ENCODE measurements at places on chromosomes 11 and 22.

DNA sequence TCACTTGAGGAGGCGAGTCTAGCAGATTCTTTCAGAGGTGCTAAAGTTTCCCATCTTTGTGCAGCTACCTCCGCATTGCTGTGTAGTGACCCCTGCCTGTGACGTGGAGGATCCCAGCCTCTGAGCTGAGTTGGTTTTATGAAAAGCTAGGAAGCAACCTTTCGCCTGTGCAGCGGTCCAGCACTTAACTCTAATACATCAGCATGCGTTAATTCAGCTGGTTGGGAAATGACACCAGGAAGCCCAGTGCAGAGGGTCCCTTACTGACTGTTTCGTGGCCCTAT, 8.9 kb upstream of the SAMM50 start:
- peak; percentile 13 for DNase-seq

DNA sequence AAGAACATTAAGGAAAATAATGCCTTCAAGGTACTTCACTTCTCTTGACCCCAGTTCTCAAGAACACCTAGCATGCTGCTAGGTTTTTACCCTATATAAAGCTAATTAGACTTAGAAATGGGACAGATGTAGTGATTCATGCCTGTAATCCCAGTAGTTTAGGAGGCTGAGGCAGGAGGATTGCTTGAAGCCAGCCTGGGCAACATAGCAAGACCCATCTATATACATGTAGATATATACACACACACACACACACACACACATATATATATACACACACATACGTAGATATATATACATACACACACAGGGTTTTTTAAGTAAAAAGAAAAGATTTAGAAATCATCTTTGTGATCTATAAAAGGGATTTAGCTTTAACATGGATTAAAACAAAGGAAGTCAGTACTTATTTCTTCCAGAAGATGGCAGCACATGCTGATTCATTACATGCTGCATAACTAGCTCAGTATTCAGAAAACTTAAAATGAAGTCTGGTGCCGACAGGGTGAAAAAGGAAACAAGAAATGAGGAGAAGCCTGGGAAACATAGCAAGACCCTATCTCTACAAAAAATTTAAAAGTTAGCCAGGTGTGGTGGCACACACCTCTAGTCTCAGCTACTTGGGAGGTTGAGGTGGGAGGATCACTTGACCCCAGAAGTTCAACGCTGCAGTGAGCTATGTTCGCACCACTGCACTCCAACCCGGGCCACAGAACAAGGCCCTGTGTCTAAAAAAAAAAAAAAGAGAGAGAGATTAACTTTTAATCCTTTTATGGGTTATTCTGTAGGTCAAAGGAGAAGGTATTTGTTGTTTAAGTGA, 28.5 kb upstream of the RBX1 start:
- peak; percentile 81 for DNase-seq

DNA sequence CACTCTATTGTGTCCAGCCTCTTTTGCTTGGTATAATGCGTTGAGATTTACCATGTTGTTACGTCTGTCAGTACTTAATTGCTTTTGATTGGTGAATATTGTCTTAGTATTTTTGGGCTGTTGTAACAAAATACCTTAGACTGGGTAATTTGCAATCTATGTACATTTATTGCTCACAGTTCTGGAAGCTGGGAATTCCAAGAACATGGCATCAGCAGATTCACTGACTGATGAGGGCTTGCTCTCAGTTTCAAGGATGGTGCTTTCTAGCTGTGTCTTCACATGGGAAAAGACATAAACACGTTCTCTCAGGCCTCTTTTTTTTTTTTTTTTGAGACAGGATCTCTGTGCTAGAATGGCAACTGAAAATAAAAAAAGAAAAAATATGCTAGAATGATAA, 46.7 kb upstream of the INCENP start:
- peak; percentile 17 for DNase-seq

- peak; percentile 42 for DNase-seq
Observed at GRCh38 chr22:41094041-41094593, 1.7 kb downstream of the EP300 start.

- peak; percentile 88 for DNase-seq
Observed at GRCh38 chr11:10878408-10879214, 20.8 kb upstream of the ZBED5 start.

DNA sequence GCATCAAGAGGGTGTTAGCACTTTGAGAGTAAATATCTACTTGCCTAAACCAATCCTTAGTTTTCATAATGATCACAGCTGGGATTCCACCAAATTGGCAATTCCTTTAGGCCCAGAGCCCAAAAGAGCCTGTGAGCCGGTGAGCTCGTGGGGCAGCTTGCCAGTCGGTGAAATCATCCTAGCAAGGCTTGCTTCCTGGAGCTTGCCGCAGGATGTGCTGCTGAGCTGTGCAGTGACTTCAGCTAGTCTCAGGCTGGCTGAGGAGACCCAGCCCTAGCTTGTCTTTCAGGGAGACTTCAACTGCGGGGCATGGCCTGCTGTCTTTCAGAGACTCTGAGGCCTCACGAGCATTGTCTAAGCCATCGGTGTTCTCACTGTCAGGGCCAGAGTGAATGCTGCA, 73.6 kb upstream of the SUSD2 start:
- peak; percentile 92 for DNase-seq

DNA sequence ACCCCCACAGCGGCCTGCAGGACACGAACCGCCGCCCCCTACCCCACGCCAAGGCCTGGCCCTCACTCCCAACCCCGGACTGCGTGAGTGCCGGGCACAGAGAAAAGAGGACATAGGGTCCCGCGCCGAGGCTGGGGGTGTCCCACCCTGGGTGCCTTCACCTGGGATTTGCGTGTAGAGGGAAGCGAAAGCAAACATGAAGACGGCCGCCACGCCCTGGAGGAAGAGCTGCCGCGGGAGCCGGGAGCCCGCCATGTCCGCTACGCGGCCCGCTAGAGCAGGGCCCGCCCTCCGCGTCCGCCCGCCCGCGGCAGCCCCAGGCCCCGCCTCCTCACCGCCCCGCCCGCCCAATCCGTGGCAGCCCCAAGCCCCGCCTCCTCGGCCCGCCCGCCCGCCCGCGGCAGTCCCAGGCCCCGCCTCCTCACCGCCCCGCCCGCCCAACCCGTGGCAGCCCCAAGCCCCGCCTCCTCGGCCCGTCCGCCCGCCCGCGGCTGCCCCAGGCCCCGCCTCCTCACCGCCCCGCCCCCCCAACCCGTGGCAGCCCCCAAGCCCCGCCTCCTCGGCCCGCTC, at the start of gene LMF2:
Gene LMF2 (minus strand): TSS at position 282 of the 570 bp plus-strand sequence. CDS start 27 bp downstream, at position 255.
- DNase-seq: no peak

DNA sequence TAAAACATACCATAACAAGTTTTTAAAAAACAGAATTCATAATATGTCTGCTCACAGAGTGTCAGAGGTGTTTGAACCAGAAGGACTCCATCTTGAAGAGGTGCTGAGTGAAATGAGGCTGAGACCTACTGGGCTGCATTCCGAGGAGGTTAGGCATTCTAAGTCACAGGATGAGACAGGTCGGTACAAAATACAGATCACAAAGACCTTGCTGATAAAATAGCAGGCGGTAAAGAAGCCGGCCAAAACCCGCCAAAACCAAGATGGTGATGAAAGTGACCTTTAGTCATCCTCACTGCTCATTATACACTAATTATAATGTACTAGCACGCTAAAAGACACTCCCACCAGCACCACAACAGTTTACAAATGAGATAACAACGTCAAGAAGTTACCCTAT, 116.4 kb downstream of the ARHGAP32 start:
- no peak for DNase-seq

DNA sequence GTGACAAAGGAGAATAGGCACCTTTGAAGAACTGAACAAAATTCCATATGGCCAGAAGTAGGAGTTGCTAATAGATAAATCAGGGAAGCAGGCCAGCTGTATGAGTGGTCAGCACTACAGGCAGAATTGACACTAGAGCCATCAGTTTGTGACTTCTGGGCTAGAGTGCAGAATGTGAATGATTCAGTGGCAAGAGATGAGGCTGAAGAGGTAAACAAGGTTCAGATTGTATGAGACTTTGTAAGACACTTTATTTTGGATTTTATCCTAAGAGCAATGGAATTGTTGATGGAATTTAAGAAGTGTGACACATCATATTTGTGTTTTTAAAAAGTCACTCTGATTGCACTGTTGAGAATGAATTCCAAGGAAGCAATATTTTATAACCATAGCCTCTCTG, 12.9 kb downstream of the BIRC3 start:
- DNase-seq: no peak

DNA sequence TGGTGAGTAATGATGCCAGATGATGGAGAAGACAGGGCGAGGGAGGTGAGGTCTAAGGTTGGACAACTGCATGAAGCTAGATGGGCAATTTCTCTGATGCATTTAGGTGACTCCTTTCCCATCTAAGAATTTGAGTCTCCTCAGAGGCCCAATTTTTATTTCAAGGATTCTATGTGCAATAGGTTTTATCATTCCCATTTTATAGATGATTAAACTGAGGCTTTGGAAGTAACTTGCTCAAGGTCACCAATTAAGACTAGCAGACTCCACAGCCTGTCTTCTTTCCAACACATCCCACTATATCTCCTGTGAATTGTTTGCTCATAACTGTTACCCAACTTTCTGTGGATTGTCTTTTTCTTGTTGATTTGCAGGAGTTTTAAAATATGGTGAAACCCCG, 28.5 kb downstream of the DSCAML1 start:
- no peak for DNase-seq

DNA sequence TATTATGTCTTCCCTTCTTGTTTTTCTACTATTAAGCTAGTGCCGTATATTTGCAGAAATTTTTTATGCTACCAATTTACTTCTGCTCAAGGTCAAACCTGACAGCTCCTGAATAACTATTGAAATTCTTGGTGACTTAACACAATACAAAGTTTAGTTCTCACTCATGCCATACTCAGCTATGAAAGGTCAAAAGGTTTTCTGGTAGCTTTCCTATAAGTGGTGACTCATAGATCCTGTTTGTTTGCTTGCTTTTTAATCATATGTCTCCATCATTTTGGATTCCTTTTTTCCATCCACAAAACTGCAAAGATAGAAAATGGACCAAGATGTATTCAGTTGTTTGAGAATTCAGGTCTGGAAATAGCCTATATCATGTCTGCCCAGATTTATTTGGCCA, 855.8 kb upstream of the LRRC4C start:
- DNase-seq: peak; percentile 60

- no peak for DNase-seq
Observed at GRCh38 chr11:70559516-70559915, 161.2 kb downstream of the CTTN start.

DNA sequence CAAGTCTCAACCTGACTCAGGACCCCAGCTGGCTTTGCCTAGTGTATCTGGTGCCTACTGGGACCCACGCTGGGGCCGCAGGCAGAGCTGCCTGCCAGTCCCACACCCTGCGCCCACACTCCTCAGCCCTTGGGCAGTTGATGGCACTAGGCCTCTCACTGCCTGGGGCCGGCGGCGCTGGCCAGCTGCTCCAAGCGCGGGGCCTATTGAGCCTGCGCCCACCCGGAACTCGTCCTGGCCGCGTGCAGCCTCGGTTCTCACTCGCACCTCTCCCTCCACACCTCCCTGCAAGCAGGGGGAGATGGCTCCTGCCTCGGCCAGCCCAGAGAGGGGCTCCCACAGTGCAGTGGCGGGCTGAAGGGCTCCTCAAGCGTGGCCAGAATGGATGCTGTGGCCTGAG, 908.5 kb upstream of the CCDC90B start:
- no peak for DNase-seq

DNA sequence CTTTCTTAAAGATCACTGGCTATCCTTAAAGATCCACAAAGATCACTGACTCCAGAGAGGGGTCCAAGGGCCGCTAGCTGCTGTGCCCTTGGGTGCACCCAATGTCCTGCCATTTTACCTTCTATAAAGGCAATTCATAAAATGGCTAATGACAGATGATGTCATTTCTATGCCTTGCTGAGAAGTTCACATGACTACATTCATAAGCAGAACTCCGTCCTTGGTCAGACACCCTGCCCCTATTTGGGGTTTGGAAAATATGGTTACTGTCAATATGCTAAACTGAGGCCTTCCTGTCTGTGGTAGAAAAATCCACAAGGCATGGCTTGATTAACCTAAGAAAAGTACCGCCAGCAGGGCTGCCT, 60.9 kb upstream of the BMAL1 start:
- no peak for DNase-seq

DNA sequence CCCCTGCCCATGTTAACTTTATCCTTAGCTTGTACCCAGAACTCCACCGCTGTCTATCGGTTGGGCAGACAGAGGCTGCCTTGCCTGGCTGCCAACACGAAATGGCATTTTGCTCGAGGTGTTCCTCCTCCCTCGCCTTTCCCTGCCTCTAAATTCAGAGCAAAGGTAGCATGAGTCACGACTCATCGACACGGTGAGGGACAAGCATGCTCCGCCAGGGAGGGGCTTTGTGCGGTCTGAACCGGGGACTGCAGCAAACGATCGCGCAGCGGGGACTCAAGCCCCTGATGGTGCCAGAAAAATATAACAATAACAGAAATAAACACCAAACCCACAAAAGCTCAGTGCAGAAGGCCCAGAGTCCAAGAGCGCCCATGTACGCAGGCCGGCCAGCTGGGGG, 52.3 kb downstream of the RTL6 start:
- DNase-seq: no peak

DNA sequence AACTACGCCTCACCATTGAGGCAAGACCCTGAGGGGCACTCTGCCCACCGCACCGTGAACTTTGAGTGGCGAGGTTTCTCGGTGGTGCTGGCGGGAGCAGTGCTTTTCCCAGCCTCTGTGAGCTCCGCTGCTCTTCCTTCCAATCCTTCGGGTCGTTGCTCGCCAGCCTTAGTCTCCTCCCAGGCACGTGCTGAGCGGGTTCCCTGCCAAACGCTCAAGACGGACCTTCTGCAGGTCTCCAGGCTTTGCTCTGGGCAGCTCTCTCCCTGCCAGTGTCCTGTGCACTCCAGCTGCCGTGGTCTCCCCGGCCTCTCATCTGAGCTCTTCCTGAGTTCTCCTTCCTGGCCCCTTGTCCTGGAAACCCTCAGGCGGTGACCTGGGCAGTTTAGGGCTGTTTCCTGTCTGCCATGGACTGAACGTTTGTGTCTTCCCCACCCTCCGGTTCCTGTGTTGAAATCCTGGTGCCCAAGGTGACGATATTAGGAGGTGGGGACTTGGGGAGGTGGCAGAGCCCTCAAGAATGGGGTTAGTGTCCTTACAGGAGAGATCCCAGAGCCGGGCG, 11.2 kb upstream of the MUC6 start:
- DNase-seq: no peak

- peak; percentile 80 for DNase-seq
Observed at GRCh38 chr22:44620129-44620840, 81.7 kb upstream of the PRR5 start.

- DNase-seq: no peak
Observed at GRCh38 chr11:83181815-83182214, 11.7 kb upstream of the ANKRD42 start.

DNA sequence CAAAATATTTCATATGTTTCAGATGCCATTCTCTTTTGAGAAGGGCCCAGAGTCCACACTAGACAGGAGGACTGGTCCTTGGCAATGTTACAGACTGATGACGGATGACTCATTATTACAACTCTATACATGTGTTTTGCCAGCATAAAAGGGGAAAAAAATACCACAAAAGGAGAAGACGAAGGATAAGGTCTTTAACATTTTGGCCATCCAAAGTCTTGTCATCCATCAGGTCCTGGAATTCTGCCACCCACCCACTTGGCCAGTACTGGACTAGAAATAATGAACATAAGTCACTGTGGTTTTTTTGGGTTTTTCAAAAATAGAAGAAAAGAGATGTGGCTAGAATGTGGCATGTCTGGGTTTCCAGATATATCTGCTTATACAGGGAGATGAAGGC, 57.7 kb upstream of the BDNF start:
- peak; percentile 80 for DNase-seq

Data from cardiac fibroblast (primary cell).